ENCODE measurements at places on chromosomes 7 and 10.
A peak's percentile ranks its signal among the peaks of the same experiment; 100 is the strongest.

DNA sequence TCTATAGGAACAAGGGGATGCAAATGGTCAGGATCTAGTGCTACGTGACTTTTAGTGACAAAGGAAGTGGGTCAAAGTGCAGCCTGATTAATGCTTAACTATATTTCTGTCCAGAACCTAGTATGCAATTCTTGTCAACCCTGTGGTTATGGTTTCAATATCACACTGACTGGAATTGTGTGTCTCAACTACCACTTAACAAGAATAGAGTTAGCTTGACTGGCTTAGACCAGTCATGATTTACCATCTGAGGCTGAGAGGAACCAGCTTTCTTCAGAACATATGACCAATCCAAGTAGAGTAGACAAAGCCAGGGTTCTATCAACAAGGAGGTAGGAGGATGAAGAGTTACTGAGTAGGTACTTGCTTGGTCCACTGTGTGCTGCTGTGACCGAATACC is 54.4 kb downstream of the MYPN start:
- no peak for DNase-seq

DNA sequence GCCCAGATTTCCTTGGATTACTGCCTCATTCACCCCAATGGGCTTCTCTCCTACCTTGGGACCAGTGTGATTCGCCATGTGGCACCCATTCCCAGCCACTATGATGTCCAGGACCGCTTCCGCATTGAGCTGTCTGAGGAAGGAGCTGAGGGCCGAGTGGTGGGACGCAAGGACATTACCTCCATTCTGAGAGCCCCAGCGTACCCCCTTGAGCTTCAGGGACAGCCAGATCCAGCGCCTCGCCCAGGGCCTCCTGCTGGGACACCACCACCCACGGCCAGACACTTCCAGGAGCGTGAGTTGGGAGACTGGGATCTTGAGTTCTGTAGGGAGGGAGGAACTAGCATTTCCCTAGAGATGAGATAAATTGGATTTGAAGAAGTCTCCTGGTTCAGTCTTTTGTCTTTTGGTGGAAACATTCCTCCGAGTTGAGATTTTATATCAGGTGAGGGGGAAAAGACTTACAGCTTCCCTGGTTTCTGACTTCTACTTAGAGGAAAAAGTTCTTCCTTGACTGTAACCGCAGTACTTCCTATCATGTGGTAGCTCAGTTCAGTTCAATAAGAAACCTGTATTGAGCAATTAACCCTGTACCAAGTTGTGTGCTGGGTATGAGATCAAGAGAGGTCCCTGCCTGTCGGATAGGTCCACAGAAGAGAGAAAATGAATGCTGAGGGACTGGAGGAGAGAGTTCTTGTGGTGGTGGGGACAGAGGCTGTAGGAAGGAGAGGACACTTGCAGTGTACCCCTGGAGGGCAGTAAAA is 1.3 kb downstream of the MOSPD3 start:
- DNase-seq = no peak

- no peak for DNase-seq
These were observed 1.8 kb downstream of the SUFU start for GRCh38 chr10:102505462-102506115.

GRCh38 chr10:51389415-51390321 is 309.7 kb downstream of the CSTF2T start:
- peak; percentile 43 for DNase-seq

DNA sequence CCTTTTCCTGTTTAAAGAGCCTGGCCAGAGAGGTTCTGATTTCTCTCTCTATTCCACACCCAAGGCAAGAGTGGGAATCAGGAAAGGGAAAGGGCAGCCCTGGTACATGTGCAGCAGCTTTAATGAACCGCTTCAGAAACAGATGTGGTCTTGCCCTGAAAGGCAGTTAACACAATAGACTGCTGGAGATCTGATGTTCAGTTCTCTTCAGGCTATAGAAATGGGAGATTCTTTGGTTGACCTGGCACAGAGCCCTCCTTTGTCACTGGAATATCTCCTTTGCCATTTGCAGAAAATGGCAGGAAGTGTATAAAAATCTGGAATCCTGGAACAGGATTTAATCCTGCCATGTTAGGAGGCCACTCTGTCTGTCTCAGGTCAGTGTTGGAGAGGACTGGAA is 36.3 kb upstream of the EXOC6 start:
- DNase-seq = no peak

- DNase-seq = peak; percentile 19
These were observed 254.9 kb downstream of the KIAA1217 start for GRCh38 chr10:24463611-24464426.

- DNase-seq = no peak
These were observed 313.4 kb downstream of the CXCL12 start for GRCh38 chr10:44071479-44071878.

- no peak for DNase-seq
These were observed 516.7 kb upstream of the CELF2 start for GRCh38 chr10:10500937-10501336.

DNA sequence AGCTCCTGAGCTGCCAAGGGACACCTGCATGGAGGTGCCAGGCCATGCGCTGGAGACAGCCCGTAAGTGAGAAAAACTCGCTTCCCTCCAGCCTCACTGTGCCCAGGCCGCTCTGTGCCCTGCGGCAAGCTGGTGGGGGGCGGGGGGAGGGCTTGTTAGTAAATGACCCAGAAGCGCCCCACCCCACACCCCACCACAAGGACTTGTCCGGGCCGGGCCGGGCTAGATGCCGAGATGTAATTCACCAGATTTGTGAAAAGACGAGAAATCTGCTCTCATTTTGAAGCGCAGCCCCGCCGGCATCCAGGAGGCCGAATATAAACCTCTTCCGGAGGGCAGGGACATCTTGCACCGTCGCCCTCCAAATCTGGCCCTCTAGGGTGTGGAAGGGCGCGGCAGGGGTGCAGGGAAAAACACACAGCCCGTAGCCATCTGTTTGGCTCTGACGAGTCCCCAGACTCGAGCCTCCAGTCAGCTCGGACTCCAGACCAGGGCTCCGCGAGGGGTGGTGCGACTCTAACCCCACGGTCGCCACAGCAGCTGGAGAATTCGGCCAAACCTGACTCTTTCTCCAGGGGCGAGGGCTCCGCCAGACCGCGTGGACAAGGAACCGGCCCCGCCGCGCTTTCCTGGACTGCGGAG is 14.8 kb downstream of the TLX1 start:
- DNase-seq = no peak

DNA sequence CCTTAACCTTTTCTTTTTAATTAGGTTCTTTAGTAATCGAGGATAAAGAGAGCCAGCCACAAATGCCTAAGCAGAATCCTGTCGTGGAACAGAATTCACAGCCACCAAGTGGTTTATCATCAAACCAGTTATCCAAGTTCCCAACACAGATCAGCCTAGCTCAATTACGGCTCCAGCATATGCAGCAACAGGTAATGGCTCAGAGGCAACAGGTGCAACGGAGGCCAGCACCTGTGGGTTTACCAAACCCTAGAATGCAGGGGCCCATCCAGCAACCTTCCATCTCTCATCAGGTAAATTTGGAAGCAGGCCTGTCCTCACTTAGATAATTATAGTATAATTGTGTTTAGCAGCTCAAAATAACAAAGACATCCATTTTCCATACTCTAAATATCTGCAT is 94.6 kb downstream of the TRIM24 start:
- DNase-seq = no peak

DNA sequence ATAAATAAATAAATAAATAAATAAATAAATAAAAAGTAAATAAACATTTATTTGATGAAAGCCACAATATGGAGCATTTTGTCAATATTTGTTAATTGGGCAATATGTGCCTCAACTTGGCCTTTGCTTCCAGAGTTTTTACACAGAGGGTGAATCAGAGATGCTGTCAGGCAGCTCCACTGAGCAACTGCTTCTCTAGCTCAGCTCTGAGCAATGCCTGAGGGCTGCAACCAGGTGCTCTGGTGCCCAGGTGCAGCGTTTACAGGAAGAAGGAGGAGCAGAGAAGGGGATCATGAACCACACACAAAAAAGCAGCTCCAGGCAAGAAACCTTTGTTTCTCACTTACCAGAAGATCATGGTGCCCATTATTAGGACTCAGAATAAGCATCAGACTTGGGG is 876.2 kb upstream of the AUTS2 start:
- DNase-seq = no peak

GRCh38 chr7:101163279-101164070 is 1.9 kb downstream of the VGF start:
- no peak for DNase-seq

- no peak for DNase-seq
These were observed 956.5 kb downstream of the KCNMA1 start for GRCh38 chr10:76681153-76681552.

DNA sequence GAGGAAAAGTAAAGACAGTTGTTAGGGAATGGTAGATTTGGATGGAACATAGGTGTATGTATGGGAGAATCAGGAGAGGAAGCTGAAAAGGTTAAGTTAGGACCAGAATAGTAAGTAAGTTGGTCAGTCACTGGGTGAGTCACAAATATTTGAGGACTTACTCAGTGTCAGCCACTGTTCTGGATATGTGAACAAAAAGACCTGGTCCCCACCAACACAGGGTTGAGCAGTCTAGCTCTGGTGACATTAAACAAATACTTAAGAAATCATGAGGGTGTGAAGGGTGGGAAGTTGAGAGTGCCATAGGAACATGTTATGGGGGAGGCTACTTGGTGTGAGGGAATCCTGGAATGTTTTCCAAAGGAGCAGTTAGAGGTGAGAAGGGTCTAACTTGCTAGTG is 246.9 kb downstream of the PTEN start:
- no peak for DNase-seq

GRCh38 chr7:155858521-155859061 is 46.3 kb upstream of the SHH start:
- no peak for DNase-seq

DNA sequence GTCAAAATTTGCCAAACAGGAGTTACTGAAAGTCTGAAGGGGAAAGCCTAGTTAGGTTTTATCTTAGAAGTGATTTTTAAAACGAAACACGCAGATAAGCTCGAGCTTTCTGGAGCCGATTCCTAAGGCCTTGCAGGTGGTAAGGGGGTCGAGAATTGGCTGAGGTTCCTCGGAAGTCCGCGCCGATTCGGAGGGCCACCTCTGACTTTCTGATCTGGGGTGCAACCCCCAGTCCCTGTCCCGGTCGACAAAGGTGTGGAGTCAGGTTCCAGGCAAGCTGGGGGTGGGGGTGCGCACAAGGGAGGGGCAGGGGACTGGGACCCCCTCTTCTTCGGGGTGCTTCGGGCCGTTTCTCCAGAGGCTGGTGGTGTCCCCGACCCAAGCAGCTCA is 701 bp upstream of the CUL1 start:
- DNase-seq = no peak
